ENCODE measurements at places on chromosomes 2 and 18. TPM values are rescaled to one million over a fixed set of nuclear protein-coding genes. Genes with fewer than 3 reads are reported as not detected.

Gene IL1F10
- total RNA-seq = not detected

Gene GDF7
- total RNA-seq = under 0.01 TPM

Gene ANKRD30BL
- not detected for total RNA-seq

Gene ATP5MC3
- 167 TPM for total RNA-seq

Gene EFEMP1
- total RNA-seq = 164 TPM
